Activated T-cell treated with anti-CD3 and anti-CD28 coated beads for 24 hours (primary cell): ENCODE measurements at places on chromosomes 13 and 19.

DNA sequence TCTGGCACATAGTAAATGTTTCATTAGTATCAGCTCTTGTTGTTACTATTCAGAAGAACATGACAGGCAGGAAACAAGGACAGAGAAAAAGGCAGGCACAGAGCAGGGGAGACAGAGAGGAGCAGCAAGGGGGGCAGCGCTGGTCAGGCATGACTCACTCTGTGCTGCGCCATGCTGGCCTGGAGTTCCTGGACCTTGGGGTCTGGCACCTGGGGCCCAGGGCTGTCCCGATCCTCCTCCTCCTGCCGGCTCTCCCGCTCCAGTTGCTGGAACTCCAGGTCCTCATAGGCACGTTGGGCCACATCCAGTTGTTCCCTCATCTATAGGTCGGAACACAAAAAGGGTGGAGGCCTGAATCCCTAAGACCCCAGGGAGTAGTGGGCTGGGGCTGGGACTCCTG, 7.6 kb downstream of the PHLDB3 start:
- no peak for DNase-seq

GRCh38 chr13:49953560-49953959, 17.4 kb upstream of the SPRYD7 start:
- no peak for DNase-seq

- no peak for DNase-seq
These were observed 73.3 kb downstream of the SLC7A1 start for GRCh38 chr13:29522044-29522685.

DNA sequence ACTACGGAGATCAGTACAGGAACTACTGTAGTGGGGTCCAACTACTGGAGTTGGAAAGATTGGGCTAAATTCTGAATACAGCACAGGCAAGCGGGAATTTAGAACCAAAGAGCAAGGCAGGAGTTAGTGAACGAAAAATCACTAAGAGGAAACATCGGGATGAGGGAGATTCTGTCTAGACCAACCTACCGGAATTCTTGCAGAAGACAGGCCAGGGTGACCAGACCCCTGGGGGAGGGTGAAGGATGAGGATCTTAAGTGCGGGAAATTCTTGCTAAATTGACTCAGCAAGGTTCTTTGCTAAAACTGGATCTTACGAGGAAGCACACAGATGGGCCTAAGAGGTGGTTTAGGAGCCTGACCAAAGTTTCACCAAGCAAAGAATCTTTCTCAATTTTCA, 13.2 kb upstream of the PSPC1 start:
- no peak for DNase-seq

DNA sequence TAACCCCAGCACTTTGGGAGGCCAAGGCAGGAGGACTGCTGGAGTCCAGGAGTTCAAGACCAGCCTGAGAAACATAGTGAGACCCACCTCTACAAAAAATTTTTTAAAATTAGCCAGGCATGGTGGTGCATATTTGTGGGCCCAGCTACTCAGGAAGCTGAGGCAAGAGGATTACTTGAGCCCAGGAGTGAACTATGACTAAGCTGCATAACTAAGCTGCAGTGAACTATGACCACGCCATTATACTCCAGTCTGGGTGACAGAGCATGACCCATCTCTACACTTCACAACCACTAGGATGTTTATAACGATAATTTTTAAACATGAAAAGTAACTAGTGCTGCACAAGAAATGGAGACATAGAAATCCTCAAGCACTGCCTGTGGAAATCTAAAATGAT, 352.7 kb upstream of the SGCG start:
- no peak for DNase-seq

- DNase-seq, result no peak
These were observed 11.4 kb downstream of the NDFIP2 start for GRCh38 chr13:79492313-79492798.

GRCh38 chr13:38002606-38003005, 133.0 kb upstream of the TRPC4 start:
- no peak for DNase-seq

DNA sequence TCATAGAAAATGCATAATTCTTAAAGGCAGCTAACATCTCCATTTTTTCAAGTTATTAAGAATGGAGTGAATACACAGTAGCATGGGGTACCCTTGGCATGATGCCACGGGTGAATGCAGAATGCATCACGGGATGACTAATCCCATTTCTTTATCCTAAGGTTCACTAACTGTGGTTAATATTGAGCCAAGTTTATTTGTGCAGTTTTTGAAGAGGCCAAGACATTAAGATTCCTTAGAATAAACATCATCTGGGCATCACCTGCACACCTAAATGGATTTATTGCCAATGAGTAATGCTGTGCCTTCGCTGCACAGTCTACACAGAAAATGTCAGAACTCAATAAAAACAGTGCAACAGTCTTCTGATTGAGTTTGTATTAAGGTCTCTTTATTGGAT, 333.1 kb downstream of the GPC6 start:
- DNase-seq, result no peak

- no peak for DNase-seq
These were observed 10.0 kb downstream of the GSK3A start for GRCh38 chr19:42232435-42232834.

DNA sequence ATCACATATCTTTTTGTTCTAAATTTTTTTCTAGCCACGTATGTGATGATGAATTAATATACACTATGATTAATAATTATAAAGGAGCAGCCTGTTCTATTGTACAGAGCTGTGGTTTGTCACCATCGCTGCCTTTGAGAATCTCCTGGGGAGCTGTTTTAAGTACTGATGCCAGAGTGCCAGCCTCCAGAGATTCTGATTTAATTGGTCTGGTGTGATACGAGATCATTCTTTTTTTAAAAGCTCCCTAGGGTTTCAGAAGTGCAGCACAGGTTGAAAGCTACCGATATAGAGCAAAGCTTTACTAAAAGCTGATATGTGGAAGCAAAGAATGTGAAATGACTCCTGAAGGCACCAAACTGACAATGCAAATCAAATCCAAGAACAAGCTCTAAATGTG, 314.7 kb downstream of the ITGBL1 start:
- no peak for DNase-seq

GRCh38 chr13:36769126-36769525, 49.9 kb upstream of the RFXAP start:
- DNase-seq, result no peak

DNA sequence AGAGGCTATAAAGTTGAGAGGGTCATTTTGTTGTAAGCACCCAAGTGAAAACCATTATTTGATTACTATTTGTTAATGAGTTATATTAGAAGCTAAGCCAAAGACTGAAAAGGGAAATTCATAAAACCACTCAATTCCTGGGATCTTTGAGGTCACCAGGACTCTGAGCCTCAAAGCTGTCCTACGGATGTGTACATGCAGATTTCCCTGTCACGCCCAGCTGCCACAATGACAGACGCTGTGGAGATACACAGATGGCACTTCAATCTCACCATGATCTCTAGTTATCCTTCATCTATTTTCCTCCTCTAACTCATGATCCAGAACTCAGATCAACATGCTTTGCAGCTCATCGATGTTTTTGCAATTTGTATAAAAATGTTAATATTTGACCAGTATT, 403.5 kb upstream of the MIR17HG start:
- DNase-seq, result no peak

DNA sequence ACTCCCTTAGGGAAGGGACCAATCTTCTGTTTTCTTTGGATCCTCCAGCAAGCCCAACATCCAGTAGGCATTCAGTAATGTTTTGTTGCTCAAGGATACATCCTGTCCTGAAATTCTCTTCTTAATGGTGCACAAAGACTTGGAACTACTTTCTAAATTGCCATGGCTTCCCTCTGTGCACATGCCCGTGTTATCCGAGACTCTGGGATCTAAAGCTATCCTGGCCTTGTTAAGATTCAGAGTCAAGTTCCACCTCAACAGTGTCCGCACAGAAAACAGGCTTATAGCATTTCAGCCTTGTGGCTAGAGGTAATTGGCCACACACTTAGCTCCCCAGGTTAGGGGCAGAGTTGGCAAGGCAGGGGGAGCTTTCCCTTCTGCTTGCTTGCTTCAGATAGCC, 71.8 kb downstream of the CBY2 start:
- DNase-seq, result no peak

DNA sequence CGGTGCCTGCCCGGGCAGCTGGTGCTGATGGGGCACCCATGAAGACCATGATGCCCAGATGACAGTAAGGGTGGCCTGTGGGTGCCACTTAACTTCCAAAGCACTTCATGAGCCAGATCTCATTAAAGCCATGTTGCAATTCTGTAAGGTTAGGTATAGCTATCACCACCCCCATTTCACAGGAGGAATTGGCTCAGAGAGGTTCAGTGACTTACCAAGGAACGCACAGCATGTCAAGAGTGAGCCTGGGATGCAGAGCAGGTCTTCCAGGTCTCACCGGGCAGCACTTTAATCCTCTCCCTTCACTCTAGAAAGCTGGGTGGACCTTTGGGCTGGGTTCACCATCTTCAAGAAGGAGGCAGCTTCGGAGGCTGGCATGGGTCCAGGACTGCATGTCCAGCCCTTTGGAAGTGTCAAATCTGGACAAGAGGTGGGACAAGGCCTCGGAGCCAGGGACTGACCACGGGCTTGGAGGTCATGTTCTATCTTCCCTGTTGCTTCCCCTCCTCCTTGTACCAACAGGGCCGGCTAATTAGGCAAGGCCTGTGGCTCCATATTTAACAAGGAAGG, 189.8 kb downstream of the URI1 start:
- DNase-seq, result no peak

- DNase-seq, result no peak
These were observed 71.9 kb downstream of the WASF3 start for GRCh38 chr13:26629260-26629825.

GRCh38 chr13:41284512-41285288, 21.3 kb upstream of the MTRF1 start:
- DNase-seq, result no peak

- no peak for DNase-seq
These were observed 112.3 kb upstream of the ZNF507 start for GRCh38 chr19:32233091-32233490.

DNA sequence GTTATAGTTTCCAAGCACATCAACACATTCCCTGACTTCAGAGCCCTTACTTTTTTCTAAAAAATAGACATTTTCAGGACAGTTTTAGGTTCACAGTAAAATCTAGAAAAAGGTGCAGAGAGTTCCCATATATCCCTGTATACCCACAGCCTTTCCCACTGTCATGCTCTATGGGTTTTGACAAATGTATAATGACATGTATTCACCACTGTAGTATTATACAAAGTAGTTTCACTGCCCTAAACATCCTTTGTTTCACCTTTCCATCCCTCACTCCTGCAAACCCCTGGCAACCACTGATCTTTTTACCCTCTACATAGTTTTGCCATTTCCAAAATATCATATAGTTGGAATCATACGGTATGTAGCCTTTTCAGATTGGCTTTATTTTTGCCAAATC, 15.6 kb downstream of the NAA16 start:
- DNase-seq, result no peak

- no peak for DNase-seq
These were observed 25.1 kb downstream of the TMPRSS9 start for GRCh38 chr19:2385053-2385721.

DNA sequence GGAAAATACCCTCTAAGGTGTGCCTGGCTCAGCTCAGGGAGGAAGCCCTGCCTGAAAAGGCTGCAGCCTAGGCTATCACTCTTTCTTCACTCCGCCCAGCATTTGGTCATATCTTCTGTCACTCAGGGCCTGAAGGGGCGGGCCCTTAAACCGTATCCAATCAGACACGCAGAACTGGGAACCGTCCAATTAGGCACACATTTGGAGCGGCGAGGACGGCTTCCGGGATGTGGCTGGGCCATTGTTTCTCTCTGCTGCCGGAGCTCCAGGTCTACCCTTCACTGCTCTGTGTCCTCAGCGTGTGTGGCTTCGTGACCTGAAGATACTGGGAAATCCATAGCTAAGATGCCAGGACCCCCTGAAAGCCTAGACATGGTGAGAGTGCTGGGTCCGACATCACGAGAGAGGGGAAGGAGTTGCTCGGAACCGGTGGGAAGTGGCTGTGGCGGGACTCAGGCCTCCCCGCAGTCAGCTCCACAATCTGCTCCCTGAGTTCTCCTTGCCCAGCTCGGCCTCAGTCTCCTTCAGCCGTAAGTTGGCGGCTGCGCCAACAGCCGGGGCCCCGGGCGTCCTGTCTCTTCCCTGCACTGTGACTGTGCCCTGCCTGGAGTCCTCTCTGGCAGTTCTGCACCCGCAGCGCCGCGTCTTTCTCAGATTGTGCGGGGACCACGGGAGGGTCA, at the start of gene ZNF493:
Gene ZNF493 (plus strand): TSS at position 241 of the 680 bp plus-strand sequence. CDS start 105 bp downstream, at position 346.
- DNase-seq, result peak; percentile 89

DNA sequence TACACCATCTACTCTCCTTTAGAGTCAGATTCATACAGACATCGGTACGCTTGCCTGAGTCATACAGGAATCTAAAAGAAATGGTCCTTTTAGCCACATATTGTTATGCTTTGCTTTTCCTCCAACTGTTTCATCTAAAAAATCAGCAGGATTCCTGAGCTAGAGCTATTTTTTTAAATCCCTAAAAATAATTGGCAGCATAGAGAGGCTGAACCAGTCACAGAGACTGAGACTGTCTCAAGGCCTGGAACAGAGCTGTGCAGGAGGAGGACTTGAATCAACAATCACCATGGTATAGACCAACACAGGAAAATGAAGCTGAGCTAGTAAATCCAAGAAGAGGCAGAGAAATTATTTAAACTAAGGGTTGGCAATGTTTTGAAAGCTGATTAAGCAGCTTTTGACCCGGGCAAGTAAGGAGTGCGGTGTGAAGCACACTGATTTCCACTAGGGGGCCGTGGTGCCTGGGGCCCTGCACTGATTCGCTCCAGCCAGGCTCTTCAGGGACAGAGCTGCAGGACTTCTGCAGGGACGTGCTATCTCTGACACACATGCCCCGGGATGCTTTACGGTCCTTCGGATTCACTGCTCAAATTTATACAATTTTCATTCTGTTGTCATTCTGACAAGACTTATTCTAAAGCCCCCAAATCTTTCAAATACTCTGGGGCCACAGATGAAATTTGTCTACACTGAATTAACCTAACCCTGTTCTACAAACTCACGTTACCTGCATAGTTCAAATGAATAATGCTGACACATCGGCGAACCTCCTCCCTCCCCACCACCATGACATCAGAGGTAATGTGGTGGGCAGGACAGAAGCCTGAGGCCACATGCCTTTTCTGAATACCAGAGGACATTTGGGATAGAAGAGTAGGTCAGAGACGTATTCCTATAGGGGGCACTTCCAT, 87.6 kb upstream of the SLC15A1 start:
- DNase-seq, result peak; percentile 25

GRCh38 chr19:39372047-39372802, 18.7 kb downstream of the PAF1 start:
- DNase-seq, result no peak

GRCh38 chr13:59673286-59673685, 490.4 kb downstream of the DIAPH3 start:
- DNase-seq, result no peak

DNA sequence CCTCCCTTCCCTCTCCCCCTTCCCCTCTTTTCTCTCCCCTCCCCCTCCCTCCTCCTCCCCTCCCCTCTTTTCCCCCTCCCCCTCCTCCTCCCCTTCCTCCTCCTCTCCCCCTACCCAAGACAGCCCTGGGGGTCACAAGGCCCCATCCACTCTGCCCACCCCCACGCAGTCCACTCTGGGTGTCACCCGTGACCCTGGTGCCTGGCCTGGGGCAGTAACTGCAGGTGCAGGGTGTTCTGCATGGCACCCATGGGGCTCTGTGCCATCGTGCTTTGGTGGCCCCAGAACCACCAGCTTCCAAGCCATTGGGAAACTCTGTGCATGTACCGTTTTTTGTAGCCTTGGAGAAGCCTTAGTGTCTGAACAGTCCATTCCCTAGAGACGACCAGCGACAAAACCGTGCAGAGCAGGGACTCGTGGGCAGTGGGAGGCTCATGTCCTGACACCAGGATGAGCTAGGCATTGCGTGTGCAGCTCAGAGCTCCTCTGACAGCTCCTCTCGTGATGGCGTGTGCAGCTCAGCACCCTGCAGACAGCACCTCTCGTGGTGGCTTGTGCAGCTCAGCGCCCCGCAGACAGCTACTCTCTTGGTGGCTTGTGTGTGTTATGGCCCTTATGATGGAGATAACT, 43.7 kb upstream of the F7 start:
- no peak for DNase-seq
